Osteocyte (in vitro differentiated cells): ENCODE measurements at places on chromosomes 4 and X. TPM values are rescaled to one million over a fixed set of nuclear protein-coding genes. Genes with fewer than 3 reads are reported as not detected.

Gene TSR2
- 25.2 and 29.1 TPM in 2 replicates for total RNA-seq

Gene MGARP
- 5.1 and 5.2 TPM in 2 replicates for total RNA-seq

Gene KCNE5
- total RNA-seq = 0.24 and 0.70 TPM in 2 replicates

Gene PDZD4
- 23.9 and 26.6 TPM in 2 replicates for total RNA-seq

Gene NXF2
- total RNA-seq = not detected in 2 replicates

Gene MGAT4D
- total RNA-seq = not detected in 2 replicates

Gene ARX
- total RNA-seq = not detected in 2 replicates

Gene GPR82
- not detected in 2 replicates for total RNA-seq

Gene CXCR3
- not detected in 2 replicates for total RNA-seq

Gene RNF128
- not detected in 2 replicates for total RNA-seq

Gene PAGE2B
- total RNA-seq = not detected in 2 replicates

Gene SRPX
- total RNA-seq = 41.7 and 48.0 TPM in 2 replicates

Gene STK26
- 13.9 and 14.2 TPM in 2 replicates for total RNA-seq

Gene ARMCX2
- 60.4 and 72.4 TPM in 2 replicates for total RNA-seq

Gene TMEM35A
- total RNA-seq = 1.8 and 2.2 TPM in 2 replicates

Gene CENPE
- total RNA-seq = 5.7 and 6.9 TPM in 2 replicates

Gene FAM53A
- total RNA-seq = 6.2 and 9.5 TPM in 2 replicates

Gene RRH
- total RNA-seq = 0.24 TPM in 1 of 2 replicates, not detected in the other

Gene LUZP4
- not detected in 2 replicates for total RNA-seq

Gene ZC4H2
- 14.8 and 17.5 TPM in 2 replicates for total RNA-seq

Gene PASD1
- not detected in 2 replicates for total RNA-seq

Gene LRIT3
- 0.08 and 0.13 TPM in 2 replicates for total RNA-seq

Gene DIPK2B
- not detected in 2 replicates for total RNA-seq

Gene ATOH1
- total RNA-seq = not detected in 2 replicates

Gene CC2D2A
- 25.5 and 31.2 TPM in 2 replicates for total RNA-seq

Gene FHIP1A
- 0.86 and 0.94 TPM in 2 replicates for total RNA-seq

Gene DCX
- total RNA-seq = not detected in 2 replicates

Gene TBC1D9
- total RNA-seq = 38.8 and 39.4 TPM in 2 replicates
